CD4-positive, alpha-beta T cell treated with Interleukin-2 at 100 ng/mL for 4 hours (primary cell): ENCODE measurements at places on chromosomes 2 and 18.

DNA sequence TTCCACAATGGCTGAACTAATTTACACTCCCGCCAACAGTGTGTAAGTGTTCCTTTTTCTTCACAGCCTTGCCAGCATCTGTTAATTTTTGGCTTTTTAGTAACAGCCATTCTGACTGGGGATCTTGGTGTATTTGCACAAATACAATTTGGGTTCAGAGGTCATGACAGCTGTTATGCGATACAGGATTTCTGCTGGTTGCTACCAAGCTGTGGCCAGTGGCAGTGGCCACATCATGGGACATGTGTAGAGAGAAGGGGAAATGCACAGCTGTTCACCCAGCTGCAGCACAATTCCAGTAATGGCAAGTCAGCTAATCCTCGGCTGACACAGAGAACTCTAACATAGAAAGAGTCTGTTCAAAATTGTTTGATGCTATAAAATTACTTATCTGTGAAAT lies 21.0 kb upstream of the SELENOI start:
- no peak for DNase-seq

DNA sequence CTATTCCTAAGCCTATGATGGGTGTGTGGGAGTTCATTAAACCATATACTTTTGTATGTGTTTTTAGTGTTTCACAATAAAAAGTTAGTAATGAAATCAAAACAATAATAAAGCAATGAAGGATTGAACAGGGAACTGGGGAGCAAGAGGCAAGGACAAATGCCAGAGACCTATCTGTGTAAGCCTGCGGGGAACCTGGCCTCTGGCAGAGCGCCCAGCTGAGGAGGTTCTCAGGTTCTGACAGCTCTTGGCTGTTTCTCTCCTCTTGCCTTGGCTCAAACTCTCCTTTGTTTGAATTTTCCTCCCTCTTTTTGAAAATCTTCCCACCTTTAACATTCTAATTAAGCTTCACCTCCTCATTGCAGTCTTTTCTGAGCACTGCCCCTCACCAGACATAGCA lies 200.0 kb upstream of the NCKAP5 start:
- DNase-seq, result no peak

GRCh38 chr2:65500310-65501040 lies 68.1 kb upstream of the SPRED2 start:
- DNase-seq, result no peak

- no peak for DNase-seq
Observed at GRCh38 chr18:22872900-22873537, 60.1 kb upstream of the RBBP8 start.

DNA sequence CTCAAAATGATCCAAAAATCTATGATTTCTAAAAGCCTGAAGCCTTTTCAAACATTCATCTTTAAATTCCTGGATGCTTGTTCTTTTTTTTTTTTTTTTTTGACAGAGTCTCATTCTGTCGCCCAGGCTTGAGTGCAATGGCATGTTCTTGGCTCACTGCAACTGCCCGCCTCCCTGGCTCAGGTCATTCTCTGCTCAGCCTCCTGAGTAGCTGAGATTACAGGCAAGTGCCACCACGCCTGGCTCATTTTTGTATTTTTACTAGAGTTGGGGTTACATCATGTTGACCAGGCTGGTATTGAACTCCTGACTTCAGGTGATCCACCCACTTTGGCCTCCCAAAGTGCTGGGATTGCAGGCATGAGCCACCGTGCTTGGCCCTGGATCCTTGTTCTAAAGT lies 649.5 kb downstream of the XIRP2 start:
- no peak for DNase-seq

DNA sequence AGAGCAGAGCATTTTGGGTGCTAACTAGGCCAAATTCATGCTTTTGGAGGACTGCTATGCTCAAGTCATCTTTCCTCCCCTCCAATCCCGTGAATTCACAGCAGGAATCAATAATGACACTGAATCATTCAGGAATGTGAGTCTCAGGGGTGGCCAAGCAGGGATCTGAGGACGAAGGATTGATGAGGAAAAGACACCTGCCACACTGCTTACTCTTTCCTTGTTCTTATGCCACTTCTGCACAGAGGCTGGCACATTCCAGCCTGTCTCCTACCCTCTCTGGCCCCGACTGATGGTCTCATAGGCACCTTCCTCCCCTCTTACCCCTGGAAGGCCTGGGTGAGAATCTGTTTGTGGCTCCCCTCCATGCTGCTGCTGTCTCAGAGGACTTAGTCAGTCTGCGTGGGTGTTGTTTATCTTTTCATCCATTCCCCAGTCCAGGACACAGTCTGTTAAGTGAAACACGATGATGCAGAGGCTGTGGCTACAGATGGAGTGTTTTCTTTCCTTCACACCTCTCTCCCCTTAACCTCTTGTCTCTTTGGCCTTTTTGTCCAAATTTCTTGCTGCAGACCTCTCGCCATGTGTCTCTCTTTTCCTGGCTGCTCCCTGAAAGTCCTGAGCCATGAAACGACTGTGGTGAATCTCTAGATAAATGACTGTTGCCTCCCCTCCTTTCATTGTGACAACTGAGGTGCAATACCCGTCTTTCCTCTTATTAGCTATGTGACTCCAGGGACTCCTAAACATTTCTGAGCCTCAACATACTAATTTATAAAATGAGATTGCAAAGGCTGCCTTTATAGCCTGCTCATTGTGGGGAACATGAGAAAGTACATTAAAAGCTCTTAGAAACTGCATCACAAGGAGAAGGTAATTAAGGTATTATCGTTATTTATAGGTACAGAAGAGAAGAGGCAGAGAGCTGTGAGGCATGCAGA lies 86.9 kb downstream of the RDH14 start:
- no peak for DNase-seq

DNA sequence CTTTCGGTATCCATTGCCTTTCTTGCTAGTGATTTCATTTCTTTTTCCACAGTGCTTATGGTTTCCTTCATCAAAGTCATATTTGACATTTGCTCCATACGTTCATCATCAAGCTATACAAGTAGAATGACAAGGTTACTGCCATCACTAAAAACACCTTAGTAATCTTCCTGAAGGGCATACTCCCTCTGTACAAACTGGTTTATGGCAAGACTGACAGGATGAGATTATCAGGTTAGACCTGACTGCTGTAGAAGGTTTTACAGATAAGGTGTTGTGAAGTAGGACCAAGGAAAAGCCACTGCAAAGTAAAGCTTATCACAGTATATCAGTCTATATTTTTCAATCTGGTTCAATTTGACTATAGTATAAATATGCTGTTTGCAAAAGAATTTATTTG lies 37.5 kb upstream of the C2orf15 start:
- DNase-seq, result no peak

GRCh38 chr2:49621016-49621415 lies 466.7 kb upstream of the FSHR start:
- no peak for DNase-seq

DNA sequence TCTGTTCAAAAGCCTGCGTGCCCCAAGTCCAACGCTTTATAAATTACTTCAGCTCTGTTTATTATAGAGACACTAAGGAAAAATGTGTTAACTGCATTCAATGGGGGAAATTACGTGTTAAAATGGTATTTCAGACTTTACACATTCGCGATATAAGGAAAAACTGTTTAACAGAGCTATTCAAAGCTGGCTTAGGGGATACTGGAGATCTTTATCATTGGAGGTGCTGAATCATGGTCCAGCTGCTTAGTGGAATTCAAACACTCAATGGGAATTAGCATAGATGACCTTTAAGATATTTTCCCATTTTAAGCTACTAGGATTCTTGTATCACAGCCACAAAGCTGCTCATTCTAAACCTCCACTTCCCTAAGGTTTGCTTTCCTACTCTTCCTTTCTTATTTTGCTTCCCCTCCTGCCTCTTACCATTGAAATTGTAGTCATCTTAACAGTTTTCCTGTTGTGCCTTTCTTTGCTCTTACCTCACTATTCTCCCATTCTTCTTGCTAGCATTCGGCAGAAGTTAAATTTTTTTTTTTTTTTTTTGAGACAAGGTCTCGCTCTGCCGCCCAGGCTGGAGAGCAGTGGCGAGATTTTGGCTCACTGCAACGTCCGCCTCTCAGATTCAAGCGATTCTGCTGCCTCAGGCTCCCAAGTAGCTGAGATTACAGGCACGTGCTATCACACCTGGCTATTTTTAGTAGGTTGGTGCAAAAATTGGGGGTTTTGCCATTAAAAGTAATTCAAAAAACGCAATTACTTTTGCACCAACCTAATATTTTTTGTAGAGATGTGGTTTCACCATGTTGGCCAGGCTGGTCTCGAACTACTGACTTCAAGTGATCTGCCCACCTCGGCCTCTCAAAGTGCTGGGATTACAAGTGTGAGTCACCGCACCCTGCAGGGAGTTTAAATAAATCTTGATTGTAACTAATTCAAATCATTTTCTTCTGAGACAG lies 6.5 kb downstream of the SULT6B1 start:
- no peak for DNase-seq
